ENCODE measurements at places on chromosomes 5 and 9.
A peak's percentile ranks its signal among the peaks of the same experiment; 100 is the strongest.

GRCh38 chr9:99573085-99573484 is 248.6 kb upstream of the NR4A3 start:
- DNase-seq = no peak

GRCh38 chr9:23941051-23941450 is 115.0 kb upstream of the ELAVL2 start:
- DNase-seq = no peak

- no peak for DNase-seq
These were observed 14.3 kb downstream of the IL5 start for GRCh38 chr5:132528866-132529634.

DNA sequence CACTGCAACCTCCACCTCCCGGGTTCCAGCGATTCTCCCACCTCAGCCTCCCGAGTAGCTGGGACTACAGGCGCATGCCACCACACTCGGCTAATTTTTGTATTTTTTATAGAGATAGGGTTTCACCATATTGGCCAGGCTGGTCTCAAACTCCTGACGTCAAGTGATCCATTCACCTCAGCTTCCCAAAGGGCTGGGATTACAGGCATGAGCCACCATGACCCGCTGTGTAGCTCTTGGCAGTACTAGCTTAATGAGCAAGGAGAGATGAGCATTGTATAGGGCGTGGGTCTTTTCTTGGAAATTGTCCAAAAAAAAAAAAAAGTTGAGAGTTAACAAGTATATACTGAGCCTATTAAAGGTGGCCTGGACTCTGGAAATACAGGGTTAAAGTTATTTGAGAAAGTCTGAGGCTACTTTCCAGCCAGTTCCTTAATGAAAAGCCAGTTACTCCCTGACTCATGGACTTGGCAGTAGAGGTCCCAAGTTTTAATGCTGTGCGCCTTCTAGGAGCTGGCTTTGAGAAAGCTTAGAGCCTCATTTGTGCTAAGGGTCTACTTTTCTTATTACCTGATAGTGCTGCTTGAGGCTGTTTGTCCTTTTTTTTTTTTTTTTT is 4.2 kb upstream of the FGF18 start:
- no peak for DNase-seq

DNA sequence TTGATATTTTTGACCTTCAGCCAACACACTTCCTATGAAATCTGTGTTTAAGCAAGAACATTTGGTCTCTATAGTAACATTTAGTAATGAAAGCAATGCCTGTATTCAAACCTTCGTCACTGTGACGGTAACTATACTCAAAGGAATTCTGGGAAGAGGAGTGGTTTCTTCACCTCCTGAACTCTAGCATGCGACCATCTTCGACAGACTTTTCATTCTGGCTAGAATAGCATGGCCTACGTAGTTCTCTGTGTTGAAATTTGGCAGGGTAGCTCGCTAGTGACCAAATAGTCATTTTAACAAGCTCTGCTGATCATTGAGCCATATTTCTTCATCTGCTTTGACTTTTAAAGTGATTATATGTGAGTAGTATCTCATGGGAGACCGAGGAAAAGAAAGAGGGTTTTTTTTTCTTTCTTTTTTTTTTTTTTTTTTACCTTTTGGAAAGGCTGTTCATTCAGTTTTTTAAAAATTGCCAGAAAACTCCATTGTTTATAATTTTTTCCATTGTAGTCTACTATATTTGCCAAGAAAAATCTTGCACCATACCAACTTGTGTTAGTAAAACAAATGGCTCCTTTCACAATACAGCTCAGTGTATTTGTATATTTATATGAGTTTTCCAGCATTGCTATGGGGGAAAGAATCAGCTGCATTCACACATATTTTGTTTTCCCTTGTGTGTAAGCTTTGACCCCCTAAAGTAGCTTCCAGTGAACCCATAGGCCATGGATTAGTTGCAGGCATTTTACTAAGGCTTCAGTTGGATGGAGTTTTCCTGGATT is 166.8 kb downstream of the NNT start:
- no peak for DNase-seq

DNA sequence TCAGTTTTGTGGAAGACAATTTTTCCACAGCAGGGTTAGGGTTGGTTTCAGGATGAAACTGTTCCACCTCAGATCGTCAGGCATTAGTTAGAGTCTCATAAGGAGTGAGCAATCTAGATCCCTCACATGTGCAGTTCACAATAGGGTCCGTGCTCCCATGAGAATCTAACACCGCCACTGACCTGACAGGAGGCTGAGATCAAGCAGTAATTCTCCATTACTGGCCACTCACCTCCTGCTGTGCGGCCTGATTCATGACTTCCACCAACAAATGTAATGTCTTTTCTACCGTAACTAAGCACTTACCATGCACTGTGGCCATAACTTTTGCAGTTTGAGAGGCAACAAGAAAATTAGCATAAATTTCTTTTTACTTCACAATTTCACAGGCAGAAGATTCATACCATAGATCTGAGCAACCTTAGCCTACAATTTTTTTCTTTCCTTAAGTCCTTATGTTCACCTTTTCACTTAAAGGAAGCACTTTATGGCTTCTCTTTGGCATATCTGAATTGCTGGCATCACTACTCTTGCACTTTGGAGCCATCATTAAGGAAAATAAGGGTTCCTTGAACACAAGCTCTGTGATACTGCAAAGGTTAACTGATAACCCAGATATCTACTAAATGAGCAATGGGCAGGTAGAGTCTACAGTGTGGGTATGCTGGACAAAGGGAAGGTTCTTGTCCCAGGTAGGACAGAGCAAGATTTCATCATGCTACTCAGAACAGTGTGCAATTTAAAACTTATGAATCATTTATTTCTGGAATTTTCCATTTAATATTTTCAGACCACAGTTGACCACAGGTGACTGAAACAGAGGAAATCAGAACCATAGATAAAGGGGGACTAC is 83.0 kb upstream of the IFNK start:
- DNase-seq = no peak

- DNase-seq = no peak
These were observed 67.7 kb upstream of the GOLGA1 start for GRCh38 chr9:125008599-125008998.

- DNase-seq = no peak
These were observed 39.4 kb downstream of the CTNNAL1 start for GRCh38 chr9:108973895-108974294.

DNA sequence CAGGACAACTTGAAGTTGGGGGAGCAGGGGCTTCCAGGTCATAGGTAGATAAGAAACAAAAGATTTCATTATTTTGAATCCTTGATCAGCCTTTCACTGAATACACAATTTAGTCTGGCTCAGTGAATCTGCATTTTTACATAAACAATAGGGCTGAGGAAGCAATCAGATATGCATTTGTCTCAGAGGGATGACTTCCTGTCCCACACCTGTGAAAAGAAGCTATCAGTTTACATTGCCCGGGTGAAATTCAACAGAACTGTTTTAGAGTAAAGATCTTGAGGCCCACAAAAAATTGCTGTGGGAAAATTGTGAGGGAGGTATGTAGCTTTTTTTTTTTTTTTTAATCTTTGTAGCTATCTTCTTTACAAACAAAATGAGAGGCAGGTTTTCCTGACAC is 38.3 kb downstream of the DNAJB5 start:
- DNase-seq = no peak

DNA sequence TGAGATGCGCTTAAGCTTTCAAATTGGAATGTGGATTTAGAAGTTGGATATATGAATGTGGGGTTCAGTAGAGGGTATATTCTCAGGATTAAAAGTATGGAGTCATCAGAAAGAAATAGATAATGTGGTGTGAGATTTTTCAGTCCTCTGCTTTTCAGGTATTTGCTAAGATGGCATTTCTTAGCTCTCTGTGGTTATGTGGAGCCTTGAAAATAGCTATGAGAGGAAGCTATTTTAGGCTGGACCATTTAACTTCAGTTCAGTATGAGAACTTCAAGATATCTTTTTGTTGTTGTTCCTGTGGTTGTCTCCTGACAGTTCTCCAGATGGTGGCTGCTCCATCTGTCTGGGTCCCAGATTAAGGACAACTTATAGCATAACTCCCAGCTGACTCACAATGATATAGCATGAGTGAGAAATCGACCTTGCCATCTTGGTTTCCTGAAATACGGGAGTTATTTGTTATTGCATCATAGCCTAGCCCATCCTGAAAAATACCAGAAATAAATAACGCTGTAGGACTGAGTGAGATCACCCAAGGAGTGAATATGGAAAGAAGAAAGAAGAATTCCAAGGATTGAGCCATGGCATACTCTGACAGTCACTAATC is 461.5 kb downstream of the ANXA1 start:
- DNase-seq = no peak

- no peak for DNase-seq
These were observed 23.1 kb upstream of the QSOX2 start for GRCh38 chr9:136268735-136269134.

DNA sequence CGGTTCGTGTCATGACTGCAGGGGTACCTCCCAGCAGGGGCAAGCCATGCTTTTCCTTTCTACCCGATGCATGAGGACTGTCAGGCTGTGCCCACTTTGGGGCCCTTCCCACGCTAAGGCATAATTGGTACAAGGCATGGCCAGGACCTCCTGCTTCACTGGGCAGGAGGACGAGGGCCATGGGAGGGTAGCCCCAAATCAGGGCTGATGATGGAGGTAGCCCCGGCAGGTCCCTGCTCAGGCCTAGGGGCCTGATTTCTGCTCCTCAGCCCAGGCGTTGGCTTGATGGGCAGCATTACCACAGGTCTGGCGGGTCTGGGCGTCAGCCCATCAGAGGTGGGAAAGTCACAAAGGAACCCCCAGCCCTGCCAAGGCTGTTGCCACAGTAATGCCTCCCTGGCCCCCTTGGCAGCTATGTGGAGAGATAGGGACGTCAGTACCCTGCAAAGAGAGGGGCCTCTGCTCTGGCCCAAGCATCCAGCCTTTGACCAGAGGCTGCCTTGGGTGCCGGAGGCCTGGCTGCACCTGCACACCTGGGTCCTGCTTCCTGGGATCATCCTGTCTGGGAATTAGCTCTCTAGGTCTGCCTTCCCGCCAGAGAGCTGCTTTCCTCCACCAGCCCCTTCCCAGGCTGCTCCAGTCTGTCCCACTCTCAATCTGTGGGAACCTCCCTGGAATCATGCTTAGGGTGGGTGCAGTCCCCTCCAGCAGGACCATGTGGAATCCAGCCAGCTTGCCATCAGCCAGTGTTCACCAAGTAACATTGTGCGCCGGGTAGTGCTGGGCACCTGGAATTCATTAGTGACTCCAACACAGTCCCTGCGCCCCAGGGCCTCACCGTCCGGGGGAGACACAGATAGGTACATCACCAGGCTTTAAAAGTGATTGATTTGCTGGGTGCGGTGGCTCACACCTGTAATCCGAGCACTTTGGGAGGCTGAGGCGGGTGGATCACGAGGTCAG is 15.4 kb downstream of the TSPAN17 start:
- DNase-seq = no peak

DNA sequence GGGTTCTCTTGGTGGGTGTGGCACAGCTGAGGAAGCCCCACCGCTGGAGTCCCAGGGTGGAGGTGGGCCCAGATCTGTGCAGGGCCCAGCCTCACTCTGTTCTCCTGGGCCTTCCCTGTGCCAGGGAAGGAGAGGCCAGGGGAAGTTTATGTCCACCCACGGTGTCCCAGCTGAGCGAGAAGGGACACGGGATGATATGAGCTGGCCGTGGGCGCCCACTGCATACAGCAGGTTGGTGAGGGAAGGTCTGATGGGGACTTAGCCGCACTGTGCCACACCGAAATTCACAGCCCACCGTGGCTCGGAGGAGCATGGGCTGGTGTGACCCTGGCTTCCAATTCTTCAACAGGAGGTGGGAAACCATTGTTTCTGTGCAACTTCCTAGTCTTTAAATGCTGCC is 33.9 kb downstream of the UNC5A start:
- DNase-seq = no peak

GRCh38 chr5:93017849-93018248 is 563.2 kb downstream of the NR2F1-AS1 start:
- no peak for DNase-seq

- no peak for DNase-seq
These were observed 36.1 kb downstream of the TMC1 start for GRCh38 chr9:72557549-72557948.

DNA sequence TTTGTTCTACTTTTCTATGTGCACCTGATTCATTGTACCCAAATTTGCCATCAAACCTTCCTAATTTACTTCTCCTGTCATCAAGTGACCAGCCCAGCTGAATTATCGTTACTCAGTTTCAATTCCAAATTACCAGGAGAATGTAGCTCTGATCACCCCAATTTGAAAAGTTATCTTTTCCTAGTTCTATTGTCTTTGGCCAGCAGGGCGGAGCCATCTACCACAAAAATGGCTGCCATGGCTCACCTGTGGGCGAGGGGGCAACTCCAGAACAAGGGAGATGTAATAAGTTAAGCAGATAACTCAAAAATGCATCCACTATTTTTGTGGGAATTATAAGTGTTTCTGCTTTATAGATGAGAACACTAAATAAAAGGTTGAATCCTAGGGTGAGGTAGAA is 133.8 kb upstream of the MOCS2 start:
- DNase-seq = no peak

- DNase-seq = no peak
These were observed 597.1 kb upstream of the KLF4 start for GRCh38 chr9:108086624-108087023.

GRCh38 chr5:169027501-169028061 is 273.4 kb downstream of the SLIT3 start:
- DNase-seq = no peak

GRCh38 chr5:73170522-73170921 is 2.5 kb upstream of the TMEM174 start:
- peak; percentile 12 for DNase-seq

GRCh38 chr9:18294229-18294628 is 179.7 kb upstream of the ADAMTSL1 start:
- no peak for DNase-seq

GRCh38 chr5:163624431-163624830 is 119.0 kb downstream of the MAT2B start:
- no peak for DNase-seq

DNA sequence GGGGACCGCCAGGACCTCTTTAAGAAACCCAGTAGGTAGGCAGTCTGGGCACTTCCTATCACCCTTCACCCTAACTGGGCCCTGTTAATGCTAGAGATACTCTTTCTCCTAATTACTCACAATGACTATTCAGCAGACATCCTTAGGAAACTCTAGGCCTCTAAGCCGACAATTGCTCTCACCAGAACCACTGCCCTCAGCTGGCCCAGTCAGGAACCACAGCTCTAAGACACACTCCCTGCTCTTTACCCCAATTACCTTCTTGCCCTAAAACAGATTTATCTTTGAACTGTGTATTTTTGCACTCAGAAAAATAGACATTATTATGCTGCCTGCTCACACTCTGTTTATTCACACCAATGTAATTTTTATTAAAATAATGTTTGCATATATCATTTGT is 432.6 kb upstream of the SLC30A5 start:
- DNase-seq = no peak

GRCh38 chr9:85212887-85213286 is 528.9 kb downstream of the AGTPBP1 start:
- DNase-seq = no peak

GRCh38 chr5:126462239-126463014 is 39.2 kb downstream of the GRAMD2B start:
- no peak for DNase-seq

DNA sequence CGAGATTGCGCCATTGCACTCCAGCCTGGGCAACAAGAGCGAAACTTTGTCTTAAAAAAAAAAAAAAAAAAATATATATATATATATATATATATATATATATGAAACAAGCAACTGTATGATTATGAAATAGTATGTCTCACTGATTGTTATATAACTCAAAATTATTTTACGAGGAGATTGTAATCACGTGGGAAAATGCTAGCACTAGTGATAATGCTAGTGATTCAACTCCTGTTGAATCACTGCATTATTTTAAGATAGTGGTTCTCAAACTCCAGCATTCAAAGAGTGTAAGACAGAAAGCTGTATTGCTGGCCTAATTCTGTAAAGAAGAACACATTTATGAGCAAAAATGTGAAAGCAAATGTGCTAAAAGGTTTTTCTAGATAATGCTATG is 12.4 kb upstream of the PTPN3 start:
- no peak for DNase-seq

All from neuronal stem cell (in vitro differentiated cells).